ENCODE measurements at places on chromosomes 3 and 15.

- DNase-seq: no peak
Measured at GRCh38 chr3:78941587-78941986, 826.2 kb downstream of the ROBO1 start.

GRCh38 chr3:46206282-46207015 lies 1.7 kb downstream of the CCR1 start:
- no peak for DNase-seq

DNA sequence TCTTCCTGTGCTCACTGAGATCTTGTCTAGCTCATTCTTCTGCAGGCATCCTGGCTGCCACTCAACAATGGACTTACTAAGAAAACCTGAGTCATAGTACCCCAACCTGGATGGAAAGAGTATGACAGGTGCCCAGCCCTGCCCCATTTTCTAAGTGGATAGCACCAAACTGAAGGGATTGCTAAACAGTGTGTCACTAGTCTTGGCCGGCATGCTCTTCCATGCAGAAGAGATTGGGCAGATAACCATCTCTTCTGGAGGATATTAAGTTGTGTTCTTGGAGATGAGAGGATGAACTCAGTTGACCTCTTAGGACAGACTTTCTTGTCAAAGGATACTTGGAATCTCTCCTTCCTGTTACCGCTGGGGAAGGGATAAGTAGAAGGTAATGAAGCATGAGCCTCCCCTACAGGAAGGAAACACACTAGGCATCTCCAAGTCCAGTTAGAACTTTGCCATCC lies 797.5 kb downstream of the AGBL1 start:
- DNase-seq: no peak

DNA sequence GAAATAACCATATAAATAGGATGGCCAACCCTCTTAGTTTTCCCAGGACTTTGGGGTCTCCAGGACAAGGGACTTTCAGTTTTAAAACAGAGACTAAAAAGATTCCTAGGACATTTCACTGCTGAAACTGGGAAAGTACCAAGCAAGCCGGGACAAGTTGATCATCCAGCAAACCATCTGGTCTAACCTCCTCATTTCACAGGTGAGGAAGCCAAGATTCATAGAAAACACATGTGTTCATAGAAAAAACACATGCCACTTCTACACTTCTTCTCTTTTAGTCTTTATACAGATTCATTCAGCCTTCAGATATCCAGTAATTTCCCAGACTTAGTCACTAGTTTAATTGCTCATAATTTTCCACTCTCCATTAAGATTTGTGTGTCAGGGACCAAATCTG lies 165.6 kb upstream of the CCDC54 start:
- no peak for DNase-seq

- DNase-seq: no peak
Measured at GRCh38 chr3:190109441-190109840, 11.3 kb downstream of the P3H2 start.

DNA sequence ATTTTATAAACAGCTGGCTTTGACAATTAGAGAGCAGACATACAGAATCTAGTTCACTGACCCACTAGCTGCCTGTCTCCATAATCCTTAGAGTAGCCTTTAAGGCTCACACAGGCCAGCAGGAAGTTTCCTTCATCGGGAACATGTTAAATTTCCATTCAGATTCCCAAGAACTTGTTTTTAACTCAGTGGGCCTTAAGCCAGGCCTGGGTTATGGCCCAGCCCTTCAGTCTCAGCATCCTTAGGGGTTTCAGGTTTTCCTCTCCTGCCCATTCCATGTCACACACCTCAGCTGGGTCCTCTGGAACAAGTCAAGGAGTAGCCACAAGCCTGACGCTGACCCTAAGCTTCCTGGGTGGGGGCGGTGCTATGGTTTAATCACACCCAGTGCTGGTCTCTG lies 15.0 kb downstream of the CDAN1 start:
- no peak for DNase-seq

DNA sequence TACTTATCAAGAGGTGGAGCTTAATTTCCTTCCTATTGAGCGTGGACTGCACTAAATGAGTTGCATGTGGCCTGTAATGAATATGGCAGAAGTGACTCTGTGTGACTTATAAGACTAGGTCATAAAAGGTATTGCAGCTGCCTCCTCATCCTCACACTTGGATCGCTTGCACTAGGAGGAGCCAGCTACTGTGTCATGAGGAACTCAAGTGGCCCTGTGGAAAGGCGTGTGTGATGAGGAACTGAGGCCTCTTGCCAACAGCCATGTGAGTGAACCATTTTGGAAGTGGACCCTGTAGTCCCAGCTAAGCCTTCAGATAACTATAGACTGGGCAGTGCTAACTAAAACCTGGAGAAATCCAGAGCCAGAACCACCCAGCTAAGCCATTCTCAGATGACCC lies 7.1 kb upstream of the SLC30A4 start:
- DNase-seq: no peak

- DNase-seq: no peak
Measured at GRCh38 chr15:36960179-36960946, 140.0 kb downstream of the MEIS2 start.

- peak; percentile 36 for DNase-seq
Measured at GRCh38 chr3:134294302-134295280, 43.9 kb upstream of the RYK start.

DNA sequence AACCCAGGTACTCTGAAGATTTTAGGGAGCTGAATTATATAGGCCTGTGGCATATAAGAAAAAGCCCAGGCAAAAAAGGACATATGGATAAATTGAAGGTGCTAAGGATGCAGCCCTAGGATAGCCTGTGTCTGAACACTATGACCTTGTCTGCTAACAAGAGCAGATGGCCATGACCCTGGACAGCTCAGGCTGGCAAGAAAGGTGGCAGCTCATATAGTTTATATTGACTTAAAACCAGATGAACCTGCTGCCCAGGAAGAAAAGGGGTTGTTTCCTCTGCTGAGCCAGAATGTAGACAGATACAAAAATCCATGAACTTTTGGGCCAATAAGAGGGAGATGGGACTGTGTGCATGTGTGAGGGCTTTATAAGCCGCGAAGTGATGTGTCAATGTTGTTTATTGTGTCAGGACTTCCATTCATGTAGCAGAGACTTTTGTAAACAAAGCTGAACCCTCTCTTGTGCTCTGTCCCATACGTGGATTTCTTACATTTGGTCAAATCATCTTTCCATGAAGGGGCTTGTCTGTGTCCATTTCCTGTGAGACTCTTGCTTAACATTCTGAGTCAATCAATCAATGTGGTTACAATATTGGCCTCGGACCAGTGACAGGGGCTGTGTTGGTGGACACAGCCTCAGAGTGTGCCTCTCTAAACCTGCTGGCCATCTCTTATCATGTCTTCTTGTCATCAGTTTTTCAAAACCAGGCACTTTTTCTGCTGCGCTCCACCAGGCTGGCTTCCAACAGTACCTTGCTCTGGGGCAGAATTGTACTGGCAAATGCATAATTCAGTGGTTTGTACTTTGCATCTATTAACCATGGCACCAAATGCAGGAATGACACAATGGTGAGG lies 321.2 kb downstream of the WDR72 start:
- no peak for DNase-seq

- DNase-seq: no peak
Measured at GRCh38 chr3:13072239-13072599, 1.0 kb downstream of the IQSEC1 start.

DNA sequence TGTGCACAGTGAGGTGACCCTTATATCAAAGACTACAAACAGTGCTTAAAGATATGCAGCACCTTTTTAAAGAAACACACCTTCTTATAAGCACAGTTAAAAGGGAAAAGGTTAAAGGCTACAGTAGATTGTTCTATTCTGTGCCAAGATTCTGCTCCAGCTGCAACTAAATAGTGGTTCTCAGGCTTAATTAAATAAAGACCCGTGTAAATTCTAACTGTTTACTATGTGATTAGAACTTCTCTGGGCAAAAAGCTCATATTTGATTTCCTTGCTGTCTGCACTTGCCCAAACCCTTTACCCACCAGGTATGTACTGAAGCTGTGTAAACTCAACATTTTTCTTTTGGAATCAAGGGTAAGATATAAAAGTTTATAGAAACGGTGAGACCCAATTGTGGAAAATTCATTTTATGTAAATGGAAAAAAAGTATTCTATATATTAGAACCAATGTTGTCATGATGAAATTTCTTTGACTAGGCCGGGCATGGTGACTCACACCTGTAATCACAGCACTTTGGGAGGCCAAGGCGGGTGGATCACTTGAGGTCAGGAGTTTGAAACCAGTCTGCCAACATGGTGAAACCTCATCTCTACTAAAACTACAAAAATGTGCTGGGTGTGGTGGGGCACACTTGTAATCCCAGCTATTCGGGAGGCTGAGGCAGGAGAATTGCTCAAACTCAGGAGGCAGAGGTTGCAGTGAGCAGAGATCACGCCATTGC lies 230.6 kb downstream of the MECOM start:
- no peak for DNase-seq

GRCh38 chr15:38670128-38671005 lies 105.8 kb upstream of the RASGRP1 start:
- peak; percentile 55 for DNase-seq

GRCh38 chr3:138786788-138787271 lies 47.9 kb downstream of the PIK3CB start:
- no peak for DNase-seq

- no peak for DNase-seq
Measured at GRCh38 chr15:91224755-91225380, 124.8 kb downstream of the SV2B start.

DNA sequence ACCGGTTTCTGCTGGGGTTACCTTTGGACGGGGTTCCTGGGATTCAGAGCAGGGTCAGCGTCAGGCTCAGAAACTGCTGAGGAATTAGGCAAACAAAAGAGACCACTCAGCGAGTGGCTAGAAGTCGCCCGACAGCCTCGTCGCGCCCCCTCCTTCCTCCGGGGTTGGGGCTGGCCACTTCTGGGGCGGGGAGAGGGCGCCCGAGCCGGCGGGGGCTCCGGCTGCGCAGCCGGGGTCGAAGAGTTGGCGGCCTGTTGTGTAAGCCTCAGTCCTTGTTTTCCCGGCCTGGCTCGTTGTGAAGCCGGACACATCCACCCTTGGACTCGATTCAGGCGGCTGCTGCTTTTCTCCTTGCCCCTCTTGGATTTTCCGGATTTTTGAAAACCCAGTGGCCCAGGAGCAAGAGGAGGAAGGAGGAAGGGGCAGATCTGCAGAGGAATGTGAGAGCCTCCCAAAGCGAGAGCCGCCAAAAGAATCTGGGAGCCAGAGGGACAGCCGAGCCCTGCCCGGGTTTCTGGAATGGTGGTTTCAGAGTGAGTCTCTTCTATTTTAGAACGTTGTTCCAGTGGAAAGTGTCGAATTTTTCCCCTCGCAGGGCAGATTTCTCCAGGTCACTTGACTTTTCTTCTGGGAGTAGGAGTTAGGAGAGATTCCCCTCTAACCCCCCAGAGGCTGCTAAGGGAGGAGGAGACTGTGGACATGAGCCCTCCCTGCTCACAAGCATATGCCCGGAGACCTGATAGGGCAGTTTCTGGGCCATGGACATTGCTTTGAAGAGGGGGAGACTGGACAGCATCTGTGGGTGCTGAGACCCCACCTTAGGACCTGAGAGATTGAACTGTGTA lies 666 bp downstream of the SNX33 start:
- DNase-seq: no peak

DNA sequence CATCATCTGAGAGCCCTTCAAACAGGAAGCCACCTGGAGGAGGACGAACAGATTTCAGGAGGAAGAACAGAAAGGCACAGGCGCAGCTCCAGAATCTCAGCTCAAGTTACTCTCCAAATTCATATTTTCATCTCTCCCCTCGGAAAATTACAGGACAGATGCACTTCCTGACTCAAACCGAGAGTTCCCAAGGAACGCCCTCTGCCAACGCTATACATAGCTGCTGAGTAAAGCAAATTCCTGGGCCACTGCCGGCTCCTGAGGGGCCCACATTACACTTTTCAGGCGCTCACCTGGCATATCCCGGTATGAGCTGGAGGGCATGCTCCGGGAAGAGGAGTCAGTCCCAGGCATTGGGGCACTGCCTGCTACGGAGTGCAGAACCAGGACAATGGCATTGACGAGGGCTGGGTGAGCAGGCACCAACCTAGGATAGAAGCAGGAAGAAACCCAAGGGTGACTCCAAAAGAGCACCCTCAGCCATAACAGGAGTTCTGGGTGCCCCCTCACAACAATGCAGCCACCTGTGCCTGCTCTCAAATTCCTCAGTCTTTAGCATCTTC lies 11.2 kb downstream of the UBL7 start:
- no peak for DNase-seq

- no peak for DNase-seq
Measured at GRCh38 chr3:141945726-141946485, 69.5 kb downstream of the ATP1B3 start.

DNA sequence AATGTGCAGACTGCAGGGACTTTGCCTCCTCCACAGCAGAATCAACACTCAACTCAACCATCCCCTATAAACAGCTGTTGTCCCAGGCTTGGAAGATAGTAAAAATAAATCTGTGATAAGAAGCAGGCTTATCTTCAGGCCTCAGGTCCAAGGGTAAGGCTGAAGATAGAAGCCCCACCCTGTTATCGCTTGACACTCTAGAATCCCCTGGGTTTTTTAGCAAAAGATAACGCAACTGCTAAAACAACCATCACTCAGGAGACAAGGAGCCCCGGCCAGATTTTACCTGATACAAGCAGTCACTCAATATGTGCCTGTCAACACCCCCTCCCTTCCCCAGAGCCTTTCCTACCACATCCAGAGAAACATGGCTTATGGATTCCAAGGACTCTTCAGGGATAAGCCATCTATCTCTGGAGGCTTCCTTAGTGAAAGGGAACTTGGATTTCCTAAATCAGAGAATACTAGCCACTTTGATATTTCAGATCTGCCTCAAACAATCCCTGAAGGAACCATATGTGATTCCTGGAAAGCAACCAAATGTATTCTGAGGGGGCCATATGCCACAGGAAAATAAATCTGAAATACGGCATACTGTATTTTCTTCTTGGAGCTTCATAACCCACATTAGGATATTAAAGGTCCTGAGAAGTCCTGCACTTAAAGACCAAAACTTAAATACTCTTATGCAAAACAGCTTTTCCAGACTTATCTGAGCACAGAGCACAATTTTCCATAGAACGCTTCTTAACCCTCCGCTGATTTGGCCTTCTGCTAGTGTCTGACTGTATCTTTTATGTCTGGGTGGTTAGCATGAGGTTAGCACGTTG lies 60.4 kb downstream of the LYZL4 start:
- no peak for DNase-seq

DNA sequence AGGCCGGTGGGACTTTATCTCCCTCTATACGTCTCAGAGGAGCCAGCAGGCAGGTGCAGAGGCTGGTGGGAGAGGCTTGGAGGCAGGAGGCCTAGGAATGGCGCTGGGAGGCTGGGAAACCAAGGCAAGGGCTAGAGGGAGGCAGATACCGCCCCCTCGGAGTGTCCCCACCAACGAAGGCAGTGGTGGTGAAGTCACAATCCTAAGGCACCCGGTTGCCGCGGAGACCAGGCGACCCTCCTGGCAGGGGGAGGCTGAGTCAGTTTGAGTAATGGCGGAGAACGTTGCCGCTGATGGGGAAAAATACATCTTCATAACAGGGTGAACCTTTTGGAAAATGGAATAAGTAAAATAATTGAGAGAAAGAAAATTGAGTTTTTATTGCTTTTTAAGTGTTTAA lies 29.9 kb upstream of the CACNA2D2 start:
- DNase-seq: no peak
